ENCODE measurements at places on chromosomes 6 and 20. TPM values are rescaled to one million over a fixed set of nuclear protein-coding genes. Genes with fewer than 3 reads are reported as not detected.

Gene HINT3
- polyA plus RNA-seq, result 35.8 TPM

Gene EYS
- polyA plus RNA-seq, result 0.74 TPM

Gene RIPOR2
- 7.1 TPM for polyA plus RNA-seq

- DNase-seq, result no peak
These were observed 126.8 kb upstream of the TMEM170B start for GRCh38 chr6:11410539-11411307.

GRCh38 chr6:34027445-34027936 lies 118.4 kb downstream of the GRM4 start:
- no peak for DNase-seq

DNA sequence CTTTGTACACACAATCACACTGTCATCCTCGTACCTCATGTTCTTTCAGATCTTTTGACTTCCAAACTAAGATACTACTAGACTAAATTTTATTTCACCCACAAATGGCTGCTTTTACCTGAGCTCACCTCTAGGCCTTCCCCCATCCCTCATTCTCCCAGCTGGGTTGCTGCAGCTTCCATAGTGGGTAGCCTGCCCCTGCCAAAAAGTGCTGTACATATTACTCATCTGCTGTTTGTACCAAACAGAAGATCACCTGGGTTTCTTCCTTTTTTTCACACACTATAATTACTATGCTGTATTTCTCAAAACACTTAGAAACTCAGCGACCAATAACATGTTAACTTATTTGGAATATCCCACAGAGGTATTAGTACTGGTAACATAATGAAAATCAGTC lies 267.6 kb upstream of the PRDM1 start:
- DNase-seq, result no peak

DNA sequence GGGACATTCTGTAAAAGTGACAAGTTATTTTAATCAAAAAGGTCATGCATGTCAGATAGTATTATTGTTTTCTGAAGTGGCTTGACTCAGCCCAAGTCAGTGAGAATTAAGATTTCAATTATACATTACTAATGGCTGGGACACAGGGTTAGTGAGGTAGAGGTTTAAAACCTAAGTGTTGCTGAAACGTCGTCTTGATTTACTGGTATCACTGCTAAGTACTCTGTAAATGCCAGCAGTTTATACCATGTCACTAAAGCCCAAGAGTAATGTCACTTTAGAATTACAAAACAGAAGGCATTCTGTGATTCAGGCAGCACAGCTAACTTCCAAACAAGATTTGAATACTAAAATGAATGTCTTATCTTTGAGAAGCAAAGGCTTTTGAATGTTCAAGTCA lies 176.6 kb downstream of the NKAIN2 start:
- no peak for DNase-seq

- DNase-seq, result no peak
These were observed 637.1 kb downstream of the UTRN start for GRCh38 chr6:144922120-144922722.

- DNase-seq, result no peak
These were observed 2.0 kb downstream of the EEF1E1 start for GRCh38 chr6:8100159-8100854.

DNA sequence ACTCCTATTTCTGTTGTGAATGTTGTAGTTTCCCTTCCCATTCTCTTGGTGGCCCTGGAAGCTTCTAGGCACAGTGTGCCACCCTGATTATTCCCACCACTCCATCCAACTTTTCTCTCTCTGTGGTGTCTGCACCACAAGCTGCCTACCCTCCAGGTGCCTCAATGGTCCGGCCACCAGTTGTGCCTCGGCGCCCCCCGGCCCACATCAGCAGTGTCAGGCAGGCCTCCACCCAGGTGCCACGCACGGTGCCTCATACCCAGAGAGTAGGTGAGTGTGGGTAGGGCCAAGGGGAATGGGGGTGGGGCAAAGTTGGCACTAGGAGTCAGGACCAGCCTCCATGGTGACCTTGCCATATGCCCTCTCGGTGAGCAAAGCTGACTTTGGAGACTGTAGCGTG lies 23.1 kb downstream of the PABPC1L start:
- DNase-seq, result no peak

- no peak for DNase-seq
These were observed 219.0 kb downstream of the TTLL2 start for GRCh38 chr6:167543602-167544497.
